ENCODE measurements at places on chromosomes 5 and 9. TPM values are rescaled to one million over a fixed set of nuclear protein-coding genes. Genes with fewer than 3 reads are reported as not detected.

Gene PRELID2
- total RNA-seq, result 2.1 TPM

Gene CXCL14
- total RNA-seq, result not detected

Gene NKD2
- 3.2 TPM for total RNA-seq

Gene SLCO6A1
- total RNA-seq, result not detected

Gene OR1J2
- not detected for total RNA-seq

Gene PAPPA
- total RNA-seq, result not detected

Gene FOXD1
- total RNA-seq, result 0.13 TPM

Gene ANKRD20A1
- 1.9 TPM for total RNA-seq

Gene EPB41L4B
- total RNA-seq, result 2.0 TPM

Gene TAF1L
- total RNA-seq, result 0.03 TPM

Gene SPAG8
- 0.66 TPM for total RNA-seq

Gene SHOC1
- total RNA-seq, result not detected

Gene SRA1
- total RNA-seq, result 55.6 TPM

Gene SVEP1
- total RNA-seq, result not detected

Gene GABRA6
- total RNA-seq, result not detected

Gene SMIM32
- total RNA-seq, result not detected

Gene CDX1
- total RNA-seq, result not detected

Gene BAAT
- 0.08 TPM for total RNA-seq

Gene PKD2L2
- not detected for total RNA-seq

Gene GADD45G
- total RNA-seq, result 37.2 TPM

All from activated T-helper 1 cell treated with anti-CD3 and anti-CD28 coated beads, Interleukin-12 subunit alpha, Interleukin-12 subunit beta, Interleukin-2, Interleukin-4 antibody, amounts not matched to agents 30 ng/mL and 10 ng/mL and 1 ng/mL, durations not matched to agents 14 hours and 24 hours and 36 hours (primary cell).